ENCODE measurements at places on chromosomes 1 and 21. TPM values are rescaled to one million over a fixed set of nuclear protein-coding genes. Genes with fewer than 3 reads are reported as not detected.
A peak's percentile ranks its signal among the peaks of the same experiment; 100 is the strongest.

Gene BTBD8
- polyA plus RNA-seq = 9.0 TPM

GRCh38 chr1:6360117-6360496 lies 33.5 kb downstream of the ACOT7 start:
- DNase-seq = no peak

DNA sequence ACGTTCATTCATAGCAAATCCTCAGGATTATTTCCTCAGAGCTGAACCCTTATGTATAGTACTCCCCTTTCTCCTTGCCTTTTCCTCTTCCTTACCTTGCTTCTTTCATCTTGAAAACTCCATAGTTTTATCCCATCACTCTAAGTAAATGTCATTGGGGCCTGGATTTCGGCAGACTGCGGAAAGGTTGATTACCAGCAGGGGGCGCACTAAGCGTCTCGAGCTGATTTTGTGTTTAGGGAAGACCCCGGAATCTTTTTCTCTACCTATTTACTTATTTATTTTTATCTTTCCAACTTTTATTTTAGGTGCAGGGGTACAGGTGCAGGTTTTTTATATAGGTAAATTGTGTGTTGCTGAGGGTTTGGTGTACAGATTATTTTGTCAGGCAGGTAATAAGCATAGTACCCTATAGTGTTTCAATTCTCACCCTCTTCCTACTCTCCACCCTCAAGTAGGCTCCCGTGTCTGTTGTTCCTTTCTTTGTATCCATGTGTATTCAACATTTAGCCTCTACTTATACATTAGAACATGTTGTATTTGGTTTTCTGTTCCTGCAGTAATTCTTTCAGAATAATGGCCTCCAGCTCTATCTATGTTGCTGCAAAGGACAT lies 11.4 kb upstream of the MTARC1 start:
- DNase-seq = no peak

DNA sequence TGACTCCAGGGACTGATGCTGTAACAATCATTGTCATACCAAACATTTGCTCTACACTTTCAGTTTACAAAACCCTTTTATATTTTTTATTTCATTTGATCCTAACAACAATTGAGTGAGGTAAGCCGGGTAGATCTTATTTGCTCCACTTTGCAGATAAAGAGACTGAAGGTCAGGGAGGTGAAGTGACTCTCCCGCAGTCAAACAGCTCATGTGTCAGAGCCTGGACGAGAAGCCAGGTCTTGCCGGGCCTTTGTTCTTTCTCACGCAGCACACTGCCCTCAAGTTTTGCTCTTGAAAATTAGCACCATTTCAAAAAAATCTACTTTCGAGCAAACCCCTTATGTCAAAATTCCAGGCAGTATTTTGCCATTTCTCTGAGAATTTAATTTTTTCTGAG lies 65.2 kb downstream of the CD247 start:
- no peak for DNase-seq

- DNase-seq = no peak
Measured at GRCh38 chr1:172966844-172967540, 83.7 kb downstream of the TNFSF18 start.

- no peak for DNase-seq
Measured at GRCh38 chr1:20291645-20292084, 990 bp downstream of the VWA5B1 start.

GRCh38 chr1:70003211-70003908 lies 202.0 kb downstream of the LRRC40 start:
- no peak for DNase-seq

DNA sequence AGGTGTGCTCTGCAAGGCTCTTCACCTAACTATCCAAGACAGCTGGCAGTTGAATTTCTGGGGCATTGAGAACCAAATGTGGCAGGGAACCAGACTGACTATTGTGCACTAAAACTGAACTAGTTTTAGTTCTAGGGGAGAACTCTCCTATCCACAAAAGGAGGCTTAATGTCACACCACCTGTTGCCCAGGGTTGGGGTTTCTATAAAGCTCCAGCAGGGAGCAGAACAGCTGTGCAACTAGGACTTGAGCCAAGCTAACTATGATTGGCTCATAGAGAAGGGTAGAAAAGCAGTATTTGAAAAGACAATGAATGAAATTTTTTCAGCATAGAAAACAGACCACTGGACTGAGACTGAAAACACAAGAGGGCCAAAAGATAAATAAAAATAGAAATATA lies 53.3 kb upstream of the FGGY start:
- no peak for DNase-seq

Gene AKNAD1
- polyA plus RNA-seq = not detected

DNA sequence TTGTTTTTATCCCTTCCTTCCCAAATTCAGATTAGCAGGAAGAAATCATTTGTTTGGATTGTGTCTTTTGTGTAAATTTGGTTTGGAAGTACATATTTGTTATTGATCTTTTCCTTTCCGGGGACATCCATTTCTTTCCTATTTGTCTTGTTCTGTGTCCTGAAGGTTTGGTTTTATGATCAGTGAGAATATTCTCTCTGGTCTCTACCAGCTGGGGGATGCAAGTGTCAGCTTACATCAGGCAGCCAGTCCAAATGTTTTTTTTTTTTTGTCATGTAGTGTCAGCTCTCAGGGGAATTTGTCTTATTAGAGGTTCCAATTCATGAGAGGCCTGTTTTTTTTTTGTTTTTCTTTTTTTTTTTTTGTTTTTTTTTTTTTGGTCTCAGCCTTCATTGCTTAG lies 479.2 kb upstream of the LRRC7 start:
- DNase-seq = peak; percentile 6

Gene ATG4C
- 19.2 TPM for polyA plus RNA-seq

GRCh38 chr1:42817976-42818375 lies 779 bp upstream of the SVBP start:
- no peak for DNase-seq

DNA sequence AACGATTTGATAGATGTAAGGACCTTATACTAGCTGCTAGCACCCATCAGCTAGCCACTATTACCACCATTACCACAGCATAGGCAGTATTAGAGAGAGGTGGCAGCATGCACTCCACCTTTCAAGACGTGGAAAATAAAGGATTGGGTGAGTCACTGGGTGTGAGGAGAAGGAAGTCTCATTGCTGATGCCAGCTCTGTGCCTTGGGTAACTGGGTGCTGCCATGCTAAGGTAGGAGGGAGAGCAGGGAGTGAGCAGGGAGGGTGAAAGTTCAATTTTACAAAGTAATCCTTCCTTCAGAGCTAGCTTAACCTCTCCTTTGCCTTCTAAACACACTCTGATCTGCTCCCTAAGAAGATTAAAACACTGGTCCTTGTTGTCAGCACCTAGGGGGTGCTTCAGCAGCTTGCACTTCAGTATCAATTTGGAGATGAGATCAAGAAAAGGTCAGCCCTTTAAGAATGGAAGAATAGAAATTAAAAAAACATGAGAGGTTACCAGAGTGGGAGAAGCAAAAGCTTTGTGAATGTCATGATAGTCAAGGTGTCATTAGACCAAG lies 1.8 kb upstream of the LIN9 start:
- DNase-seq = no peak

Gene FPGT
- 32.5 TPM for polyA plus RNA-seq

DNA sequence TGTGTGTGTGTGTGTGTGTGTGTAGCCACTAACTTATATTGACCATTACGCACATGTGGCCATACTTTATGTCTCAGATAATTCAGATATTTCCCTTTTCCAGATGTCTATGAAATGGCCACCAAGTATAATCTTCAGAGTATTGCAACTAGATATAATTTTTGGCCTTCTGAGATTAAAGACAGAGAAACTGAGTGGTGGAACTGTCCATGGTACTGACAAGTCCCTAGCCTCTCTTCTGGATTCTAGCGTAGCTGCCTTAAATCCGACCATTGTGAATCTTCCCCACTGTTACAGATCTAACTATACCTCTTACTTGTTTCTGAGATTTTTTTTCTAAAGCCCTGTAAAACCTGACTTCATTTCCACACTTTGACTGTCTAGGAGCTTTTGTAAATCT lies 100.0 kb upstream of the SERTAD4 start:
- peak; percentile 32 for DNase-seq

GRCh38 chr1:82731216-82731615 lies 930.5 kb downstream of the ADGRL2 start:
- DNase-seq = no peak

- no peak for DNase-seq
Measured at GRCh38 chr1:86504137-86504479, 35.4 kb downstream of the CLCA1 start.

- DNase-seq = no peak
Measured at GRCh38 chr1:237938553-237938952, 47.8 kb upstream of the ZP4 start.

DNA sequence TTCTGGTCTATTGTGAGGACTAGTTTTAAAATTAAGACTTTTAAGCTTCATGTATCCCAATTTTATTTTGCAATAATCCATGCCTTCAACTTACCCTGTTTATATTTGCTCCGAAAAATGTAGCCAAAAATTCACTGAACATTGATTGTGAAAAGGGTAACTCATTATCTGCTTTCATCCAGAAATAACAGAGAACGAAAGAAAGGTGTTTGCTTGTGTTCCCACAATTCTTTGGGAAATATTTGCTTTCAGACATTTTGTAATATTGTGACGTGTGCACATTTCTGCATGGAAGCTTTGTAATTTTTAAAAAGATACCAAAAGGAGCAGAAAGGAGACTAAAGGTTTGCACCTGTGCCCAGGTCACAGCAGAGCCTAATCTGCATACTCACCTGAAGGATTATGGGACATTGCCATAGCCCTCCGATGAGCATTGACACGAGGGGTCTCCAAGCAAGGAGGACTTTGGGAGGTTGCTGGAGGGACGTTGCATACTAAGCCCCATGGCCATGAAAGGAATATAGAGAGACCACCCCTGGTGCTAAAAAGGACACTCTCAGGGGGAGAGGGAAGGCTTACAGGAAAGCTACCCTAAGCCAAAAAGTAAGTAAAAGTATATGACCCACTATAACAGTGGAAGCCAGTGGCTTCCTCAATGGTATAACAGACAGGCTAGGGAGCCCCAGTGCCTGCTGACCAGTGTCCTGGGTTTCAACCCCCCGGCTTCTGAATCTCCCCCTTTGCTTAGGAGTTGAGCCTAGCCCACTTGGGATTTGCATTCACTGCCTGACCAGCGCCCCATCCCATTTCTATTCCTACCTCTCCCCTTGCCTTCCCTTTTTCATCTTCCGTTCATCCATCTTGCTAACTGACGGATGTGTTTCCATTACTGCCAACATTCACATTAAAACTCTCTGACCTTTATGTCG lies 148.6 kb upstream of the ZC3H12A start:
- no peak for DNase-seq

Gene MARK1
- polyA plus RNA-seq = 10.6 TPM

Gene IGSF3
- 29.5 TPM for polyA plus RNA-seq

Gene HMCN1
- 61.3 TPM for polyA plus RNA-seq

Gene CATSPERE
- polyA plus RNA-seq = 2.7 TPM

- no peak for DNase-seq
Measured at GRCh38 chr1:235919127-235919832, 52.6 kb upstream of the LYST start.

Gene TTC22
- polyA plus RNA-seq = 7.3 TPM

GRCh38 chr1:226627924-226628611 lies 79.5 kb downstream of the STUM start:
- DNase-seq = no peak

Measured in left kidney (tissue), 8 donors.